SHP77 treated with DMSO at 0.1 percent for 48 hours (cell line): ENCODE measurements at places on chromosomes 6 and 20.
A peak's percentile ranks its signal among the peaks of the same experiment; 100 is the strongest.

- DNase-seq: no peak
Measured at GRCh38 chr6:16760516-16761470, at the start of gene ATXN1. Gene ATXN1 (minus strand): TSS chr6:16761460.

DNA sequence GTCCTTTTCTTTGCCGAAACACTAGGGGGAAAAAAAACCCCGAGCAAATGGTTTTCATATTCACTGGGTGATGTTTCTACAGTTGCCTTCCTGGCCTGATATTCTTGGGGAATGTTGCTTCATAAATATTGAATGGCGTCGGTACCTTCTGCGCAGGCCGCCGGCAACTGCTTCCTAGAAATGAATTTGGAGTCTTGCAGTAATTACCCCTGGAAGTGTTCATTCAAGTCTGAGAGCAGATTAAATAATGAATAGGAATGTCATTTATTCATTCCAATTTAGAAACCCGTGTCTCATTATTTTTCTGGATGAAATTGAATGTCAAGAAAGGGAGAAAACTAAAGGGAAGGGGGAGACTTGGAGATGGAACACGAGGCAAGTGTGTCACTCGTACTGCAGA is 179.4 kb upstream of the KCNG1 start:
- no peak for DNase-seq

- no peak for DNase-seq
Measured at GRCh38 chr6:26187981-26188635, 100.9 kb downstream of the HFE start.

DNA sequence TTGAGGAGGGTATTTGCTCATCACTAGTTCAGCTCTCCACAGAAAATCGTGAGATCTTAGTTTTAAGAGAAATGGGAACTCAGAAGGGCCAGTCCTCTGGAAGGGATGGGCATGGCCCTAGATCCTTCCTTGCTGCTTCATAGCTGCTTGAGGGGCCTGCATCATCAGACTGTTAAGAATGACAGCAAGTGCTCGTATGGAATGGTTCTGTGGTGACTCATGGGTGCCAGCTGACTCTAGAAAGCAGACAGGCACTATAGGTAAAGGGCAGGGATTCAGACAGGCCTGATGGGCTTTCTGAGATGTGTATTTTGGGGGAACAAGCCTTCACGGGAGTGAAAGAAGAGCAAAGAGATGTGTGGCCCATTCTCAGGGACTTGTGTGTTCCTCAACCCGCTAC is 90.8 kb downstream of the MYLK4 start:
- DNase-seq: no peak

GRCh38 chr6:20548264-20548663 is 14.0 kb downstream of the CDKAL1 start:
- no peak for DNase-seq

DNA sequence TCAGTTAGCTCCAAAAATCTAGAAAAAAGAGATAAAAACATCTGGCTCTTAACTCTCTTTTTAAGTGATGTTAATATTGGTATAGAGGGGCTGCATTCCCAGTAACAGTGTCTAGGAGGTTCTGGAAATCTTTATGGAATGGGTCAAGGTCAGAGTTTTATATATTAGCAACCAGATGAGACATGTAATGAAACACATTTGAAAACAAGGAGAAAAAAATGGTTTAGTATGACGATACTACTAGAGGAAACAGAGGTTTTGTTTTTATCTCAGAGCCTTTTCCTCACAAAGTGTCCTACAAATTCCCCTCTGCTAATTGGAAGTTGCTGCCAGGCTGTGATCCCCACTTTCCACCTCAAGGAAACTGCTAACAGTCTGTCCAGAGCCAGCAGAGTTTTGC is 100.6 kb upstream of the ISM1 start:
- DNase-seq: no peak

- no peak for DNase-seq
Measured at GRCh38 chr20:63577317-63577894, 3.4 kb upstream of the HELZ2 start.

DNA sequence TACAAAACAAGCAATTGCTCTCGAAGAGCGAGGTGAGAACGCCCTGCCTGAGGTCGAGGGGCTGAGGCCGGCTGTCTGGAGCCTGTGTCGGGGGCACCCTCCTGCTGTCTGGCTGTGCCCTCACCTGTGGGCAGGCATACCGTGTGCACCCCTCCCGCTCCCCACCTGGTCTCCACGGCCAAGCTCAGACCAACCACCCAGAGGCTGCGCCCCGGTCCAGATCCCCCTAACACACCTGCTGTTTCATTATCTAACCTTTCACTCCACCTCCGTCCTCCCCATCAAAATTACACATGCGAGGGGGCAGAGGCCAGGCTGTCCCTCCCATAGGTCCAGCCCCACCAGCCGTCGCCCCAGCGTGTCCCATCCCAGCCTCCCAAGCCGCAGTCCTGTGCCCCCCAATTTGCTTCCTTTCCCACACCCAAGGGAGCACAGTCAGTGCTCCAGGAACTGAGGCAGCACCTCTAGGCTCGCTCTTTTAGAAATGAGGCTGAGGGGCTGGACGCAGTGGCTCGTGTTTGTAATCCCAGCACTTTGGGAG is 35.2 kb downstream of the NTSR1 start:
- no peak for DNase-seq

- no peak for DNase-seq
Measured at GRCh38 chr6:154703124-154703523, 30.1 kb upstream of the SCAF8 start.

GRCh38 chr20:62811320-62811719 is 5.5 kb upstream of the COL9A3 start:
- no peak for DNase-seq

- no peak for DNase-seq
Measured at GRCh38 chr6:12001004-12001705, 11.0 kb upstream of the HIVEP1 start.

DNA sequence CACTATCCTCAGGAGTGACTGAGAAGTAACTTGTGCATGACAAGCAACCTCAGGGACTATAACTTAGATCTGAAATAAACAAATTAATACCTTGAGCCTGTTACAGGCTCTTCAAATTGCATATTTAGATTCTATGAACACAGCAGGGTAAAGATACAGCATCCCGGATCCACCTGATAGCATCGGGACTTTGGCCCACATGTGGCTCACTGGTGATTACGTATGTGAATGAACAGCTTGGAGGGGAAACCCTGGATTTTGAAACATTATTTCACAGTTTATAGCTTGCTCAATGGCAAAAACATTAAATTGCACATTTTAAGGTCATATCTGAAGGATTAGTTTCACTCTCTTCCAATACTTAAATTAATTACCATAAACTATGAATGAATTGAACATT is 133.2 kb downstream of the KHDRBS2 start:
- no peak for DNase-seq

DNA sequence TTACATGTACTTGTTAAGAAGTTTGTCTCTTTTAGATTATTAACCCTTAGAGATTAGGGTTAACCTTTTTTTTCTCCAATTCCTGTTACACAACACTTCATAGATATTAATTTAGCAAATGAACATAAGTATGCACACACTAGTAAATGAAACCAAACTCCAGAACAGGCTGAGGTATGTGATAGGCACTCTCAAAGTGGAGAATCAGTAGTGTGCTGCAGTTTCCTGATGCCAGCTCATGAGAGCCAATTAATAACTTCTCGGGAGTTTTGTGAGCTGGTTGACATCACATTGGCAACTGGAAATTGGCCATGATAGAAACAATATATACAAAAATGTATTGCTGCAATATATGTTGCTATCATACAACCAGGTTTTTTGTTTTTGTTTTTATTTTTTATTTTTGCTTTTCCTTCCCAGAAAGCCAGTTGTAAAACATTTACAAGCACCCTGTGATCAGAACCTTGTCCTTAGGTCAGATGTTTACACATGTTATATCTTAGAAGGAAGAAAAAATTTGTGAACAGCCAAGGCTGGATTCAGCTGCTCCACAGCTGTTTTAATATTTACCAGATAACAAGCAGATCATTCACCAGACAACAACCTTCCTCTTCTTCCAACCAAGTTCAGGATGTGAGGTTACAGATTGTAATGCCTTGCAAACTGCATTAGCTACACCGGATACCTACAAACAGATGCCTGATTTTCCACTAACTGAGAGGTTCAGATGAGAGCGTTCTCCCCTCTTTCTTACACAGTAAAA is 42.4 kb upstream of the ECHDC1 start:
- DNase-seq: no peak

- DNase-seq: no peak
Measured at GRCh38 chr6:69398729-69399128, 398.1 kb downstream of the LMBRD1 start.

GRCh38 chr20:42097741-42098140 is 479.6 kb upstream of the CHD6 start:
- DNase-seq: no peak

- DNase-seq: no peak
Measured at GRCh38 chr6:156827382-156827781, 50.2 kb downstream of the ARID1B start.

GRCh38 chr20:10250902-10251301 is 32.3 kb downstream of the SNAP25 start:
- peak; percentile 95 for DNase-seq

- DNase-seq: no peak
Measured at GRCh38 chr20:62631336-62632308, 10.7 kb upstream of the SLCO4A1 start.

DNA sequence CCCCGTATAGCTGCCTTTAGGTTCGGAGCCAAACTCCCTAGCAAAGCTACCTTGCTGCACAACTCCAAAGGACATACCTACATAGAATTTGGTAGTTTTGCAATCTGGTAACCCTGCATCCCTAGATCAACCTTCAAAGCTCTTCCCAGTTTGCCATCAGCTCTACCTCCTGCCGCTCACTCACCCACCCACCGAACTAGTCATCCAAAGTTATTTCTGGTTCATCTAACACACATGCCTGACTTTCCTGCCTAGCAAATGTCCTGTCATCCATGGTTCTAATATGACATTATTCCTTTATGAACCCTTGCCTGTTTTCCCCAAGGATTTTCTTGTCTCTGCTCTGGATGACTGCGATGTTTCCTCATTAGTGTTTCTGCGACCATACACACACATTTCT is 21.6 kb downstream of the SPAG4 start:
- no peak for DNase-seq

DNA sequence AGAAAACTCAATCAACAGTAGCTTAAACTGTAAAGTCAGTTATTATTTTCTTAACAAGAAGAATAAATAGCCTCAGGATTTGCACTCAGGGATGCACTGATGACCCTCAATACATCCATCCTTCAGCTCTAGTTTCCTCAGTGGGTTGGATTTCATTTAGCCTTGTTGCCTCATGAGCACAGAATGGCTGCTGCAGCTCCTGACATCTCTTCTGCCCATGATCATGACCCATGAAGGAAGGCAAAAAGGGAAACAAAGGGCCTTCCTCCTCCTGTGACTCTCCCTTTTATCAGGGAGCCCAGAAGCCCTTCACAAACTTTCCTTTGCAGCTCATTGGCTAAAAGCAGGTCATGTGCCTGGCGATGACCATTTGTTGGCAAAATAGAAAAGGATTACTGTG is 51.2 kb upstream of the KCNG1 start:
- no peak for DNase-seq

- DNase-seq: no peak
Measured at GRCh38 chr6:148518511-148519156, 176.0 kb downstream of the SASH1 start.

DNA sequence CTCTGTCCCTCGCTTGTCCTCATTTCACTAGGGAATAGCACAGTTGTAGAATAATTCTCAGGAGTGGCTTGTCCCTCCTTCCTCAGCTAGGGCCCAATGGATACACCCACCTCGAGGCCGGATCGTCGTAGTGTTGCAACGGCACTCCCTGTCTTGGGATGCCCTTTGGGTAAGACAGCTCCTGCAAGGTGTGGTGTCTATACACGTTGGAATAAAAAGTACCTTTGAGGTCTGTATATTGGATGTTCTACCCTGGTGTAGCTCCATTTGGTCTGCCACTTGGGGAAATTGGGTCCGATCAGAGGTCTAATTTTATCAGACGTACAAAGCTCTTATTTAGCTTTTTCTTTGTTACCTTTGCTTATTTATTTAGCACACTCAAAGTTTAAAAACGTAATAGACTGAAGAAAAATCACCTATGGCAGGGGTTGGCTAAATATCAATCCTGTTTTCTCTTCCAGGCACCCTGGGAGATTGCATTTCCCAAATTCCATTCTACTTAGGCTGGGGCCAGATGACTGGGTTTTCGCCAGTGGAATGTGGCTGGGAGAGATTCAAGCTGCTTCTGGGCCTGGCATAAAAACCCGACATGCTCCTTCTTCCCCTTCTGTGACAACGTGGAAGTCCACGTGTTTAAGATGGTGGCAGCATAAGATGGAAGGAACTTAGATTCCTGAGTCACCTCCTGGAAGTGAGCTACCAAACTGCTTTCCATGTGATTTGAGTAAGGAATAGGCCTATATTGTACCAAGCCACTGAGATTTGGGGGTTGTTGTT is 82.3 kb upstream of the CD83 start:
- DNase-seq: no peak

GRCh38 chr20:42484335-42484734 is 705.4 kb downstream of the PTPRT start:
- no peak for DNase-seq

DNA sequence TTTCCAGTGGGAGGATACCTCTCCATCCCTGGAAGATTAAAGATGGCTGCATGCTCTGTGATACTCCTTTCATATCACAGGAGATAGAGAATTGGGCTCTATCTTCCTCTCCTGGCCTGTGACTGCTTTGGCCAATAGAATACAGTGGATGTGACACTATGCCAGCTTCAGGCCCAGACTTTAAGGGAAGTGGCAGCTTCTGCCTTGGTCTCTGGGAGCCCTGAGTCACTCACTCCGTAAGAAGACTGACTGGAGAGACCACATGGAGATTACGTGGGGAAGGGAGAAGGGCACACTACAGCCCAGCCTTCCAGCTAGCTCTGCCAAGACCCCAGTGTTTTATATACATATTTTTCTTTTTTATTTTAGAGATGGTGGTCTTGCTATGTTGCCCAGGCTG is 10.4 kb upstream of the MMP9 start:
- no peak for DNase-seq

GRCh38 chr6:158152659-158153058 is 15.4 kb downstream of the SERAC1 start:
- DNase-seq: no peak
